ENCODE measurements at places on chromosomes 11 and 22. TPM values are rescaled to one million over a fixed set of nuclear protein-coding genes. Genes with fewer than 3 reads are reported as not detected.

GRCh38 chr22:32475468-32476010, 928 bp downstream of the FBXO7 start:
- H3K36me3 ChIP-seq = peaks cover 9% of the 10 kb centered on the region
- peak; percentile 13 for DNase-seq
- H3K4me1 ChIP-seq = peaks cover 40% of the 10 kb centered on the region
- peak overlapping the region; percentile 81 for H3K27ac ChIP-seq

CCDC87 gene
- total RNA-seq = 1.0 TPM

GRCh38 chr11:69351460-69351859, 57.5 kb downstream of the MYEOV start:
- peak; percentile 86 for DNase-seq
- H3K27me3 ChIP-seq = no peaks in the 10 kb centered on the region
- H3K36me3 ChIP-seq = peaks cover 67% of the 10 kb centered on the region
- peak overlapping the region; percentile 9 for H3K4me3 ChIP-seq

GRCh38 chr22:43273902-43274484, 69.2 kb downstream of the SCUBE1 start:
- DNase-seq = peak; percentile 55
- no peak overlapping the region for H3K27ac ChIP-seq
- H3K36me3 ChIP-seq = no peaks in the 10 kb centered on the region
- H3K4me3 ChIP-seq = no peak overlapping the region
